ENCODE measurements at places on chromosomes 12 and 14. TPM values are rescaled to one million over a fixed set of nuclear protein-coding genes. Genes with fewer than 3 reads are reported as not detected.

- H3K27me3 ChIP-seq: no peaks in the 10 kb centered on the region
- H3K27ac ChIP-seq: no peak overlapping the region
- no peak overlapping the region for H3K4me3 ChIP-seq
Observed at GRCh38 chr12:43480591-43480990, 71.4 kb downstream of the ADAMTS20 start.

DNA sequence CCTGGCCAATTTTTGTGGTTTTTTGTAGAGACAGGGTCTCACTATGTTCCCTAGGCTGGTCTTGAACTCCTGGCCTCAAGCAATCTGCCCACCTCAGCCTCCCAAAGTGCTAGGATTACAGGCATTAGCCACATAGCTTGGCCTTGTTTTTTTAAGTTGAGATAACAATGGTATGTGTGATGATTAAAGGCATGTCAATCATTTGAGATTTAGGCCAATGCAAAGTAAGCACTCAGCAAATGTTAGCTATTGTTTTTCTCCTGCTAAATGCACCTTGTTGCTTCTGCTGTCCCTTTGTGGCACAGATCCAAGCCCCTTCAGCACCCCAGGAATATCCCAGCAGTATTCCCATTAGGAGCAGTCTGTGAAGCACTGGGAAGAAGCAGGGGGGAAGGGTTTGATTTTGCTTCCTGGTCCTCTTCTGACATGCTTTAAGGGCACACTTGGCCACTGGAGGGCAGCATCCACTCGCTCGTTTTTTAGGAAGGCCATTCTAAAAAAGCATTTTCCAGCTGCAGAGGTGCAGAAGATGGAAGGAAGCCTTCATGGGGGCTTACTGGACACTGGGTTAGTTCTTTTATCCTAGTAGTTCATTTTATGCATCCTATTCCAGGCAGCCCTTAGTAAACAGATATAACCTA is 70.2 kb upstream of the ZFP36L1 start:
- H3K36me3 ChIP-seq: no peaks in the 10 kb centered on the region
- no peaks in the 10 kb centered on the region for H3K27me3 ChIP-seq
- no peaks in the 10 kb centered on the region for H3K4me1 ChIP-seq
- DNase-seq: peak; percentile 38

- H3K4me1 ChIP-seq: no peaks in the 10 kb centered on the region
- no peaks in the 10 kb centered on the region for H3K27me3 ChIP-seq
- no peaks in the 10 kb centered on the region for H3K36me3 ChIP-seq
- no peak overlapping the region for H3K27ac ChIP-seq
- H3K4me3 ChIP-seq: no peak overlapping the region
- no peak for DNase-seq
Observed at GRCh38 chr14:59890676-59891075, 20.1 kb upstream of the RTN1 start.

GRCh38 chr14:39581474-39581873 is 149.2 kb upstream of the FBXO33 start:
- H3K27me3 ChIP-seq: no peaks in the 10 kb centered on the region
- H3K4me1 ChIP-seq: no peaks in the 10 kb centered on the region
- H3K36me3 ChIP-seq: no peaks in the 10 kb centered on the region
- no peak overlapping the region for H3K27ac ChIP-seq
- H3K4me3 ChIP-seq: no peak overlapping the region
- DNase-seq: no peak

DNA sequence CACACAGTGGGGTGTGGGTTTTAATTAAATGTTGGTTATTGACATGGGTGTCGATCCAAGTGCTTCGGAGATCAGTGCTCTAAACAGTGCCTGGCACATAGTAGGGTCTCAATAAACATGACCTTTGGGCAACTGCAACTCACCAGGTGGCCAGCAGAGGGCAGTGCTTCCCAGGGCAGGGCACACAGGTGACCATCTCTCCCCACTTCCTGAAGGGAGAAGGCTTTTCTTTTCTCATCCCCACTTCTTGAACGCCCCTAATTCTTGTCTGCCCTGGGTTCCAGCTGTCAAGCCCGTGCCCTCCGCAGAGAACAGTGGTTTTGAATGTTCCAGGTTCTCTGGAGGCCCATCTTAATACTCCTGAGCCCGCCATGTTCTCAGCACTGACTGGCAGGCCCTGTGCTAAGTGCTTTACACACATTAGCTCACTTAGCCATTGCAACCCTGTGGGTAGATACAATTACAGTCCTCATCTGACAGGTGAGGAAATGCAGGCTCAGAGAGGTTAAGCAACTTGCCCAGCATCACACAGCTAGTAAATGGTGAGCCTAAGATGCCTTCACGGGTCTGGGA is 16.3 kb downstream of the RAPGEF3 start:
- no peak overlapping the region for H3K4me3 ChIP-seq
- no peak for DNase-seq
- H3K36me3 ChIP-seq: no peaks in the 10 kb centered on the region
- H3K4me1 ChIP-seq: peaks cover 14% of the 10 kb centered on the region
- no peak overlapping the region for H3K27ac ChIP-seq

The PDE3A gene
- total RNA-seq: 4.8 TPM
